ENCODE measurements at places on chromosomes 3 and 15.

- no peaks in the 10 kb centered on the region for H3K36me3 ChIP-seq
- no peak for DNase-seq
- H3K27ac ChIP-seq: no peak overlapping the region
- H3K4me3 ChIP-seq: no peak overlapping the region
Observed at GRCh38 chr3:13134166-13134878, 61.1 kb upstream of the IQSEC1 start.

GRCh38 chr15:74799856-74800558 lies 12.6 kb upstream of the LMAN1L start:
- peaks cover 55% of the 10 kb centered on the region for H3K36me3 ChIP-seq
- peak; percentile 94 for DNase-seq
- no peak overlapping the region for H3K4me3 ChIP-seq
- H3K4me1 ChIP-seq: no peaks in the 10 kb centered on the region
- H3K27ac ChIP-seq: no peak overlapping the region

- no peaks in the 10 kb centered on the region for H3K27me3 ChIP-seq
- H3K4me3 ChIP-seq: no peak overlapping the region
- peak overlapping the region; percentile 81 for H3K27ac ChIP-seq
Observed at GRCh38 chr15:52652984-52653383, 26.2 kb downstream of the ATOSA start.

DNA sequence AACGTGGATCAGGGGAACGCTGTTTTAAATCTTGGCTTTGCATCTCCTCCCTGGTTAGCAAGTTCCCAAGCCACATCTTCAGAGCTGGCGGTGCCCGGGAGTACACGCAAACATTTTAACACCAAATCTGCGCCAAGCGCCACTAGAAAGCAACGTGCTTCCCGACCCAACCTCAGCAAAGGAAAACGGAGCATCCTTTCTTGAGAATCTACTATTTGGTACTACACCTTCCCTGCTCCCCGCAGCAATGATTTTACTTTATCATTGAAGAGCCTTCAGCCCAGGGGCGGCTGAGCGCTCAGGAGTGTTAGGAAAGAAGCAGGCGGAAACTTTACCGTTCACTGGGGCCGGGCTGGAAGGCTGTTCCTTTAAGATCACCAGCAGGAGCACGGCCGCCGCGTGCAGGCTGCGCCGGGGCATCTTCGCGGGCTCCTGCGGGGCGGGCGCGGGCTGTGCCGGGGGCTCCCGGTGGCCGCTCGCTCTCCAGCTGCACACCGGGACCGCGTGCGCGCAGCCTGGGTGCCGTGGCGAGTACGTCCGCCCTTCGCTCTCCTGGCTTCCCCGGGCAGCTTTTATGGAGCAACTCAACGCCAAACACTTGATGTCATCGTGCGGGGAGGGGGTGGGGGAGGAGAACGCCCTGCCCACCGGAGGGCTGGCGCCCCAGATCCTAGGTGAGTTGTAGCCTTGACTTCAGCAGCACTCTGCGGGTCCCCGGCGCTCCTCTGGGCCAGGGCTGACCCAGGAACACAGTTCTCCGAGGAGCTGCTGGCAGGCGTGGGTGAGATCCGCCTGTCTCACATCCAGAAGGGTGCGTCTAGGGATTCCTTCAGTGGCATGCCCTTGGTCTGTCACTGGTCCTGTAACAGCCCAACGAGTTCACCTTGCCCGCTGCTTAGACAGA lies at the start of gene CA12:
TSS of gene CA12 (minus strand) at position 546 of the 904 bp plus-strand sequence. CDS start at position 420, 126 bp downstream.
- no peaks in the 10 kb centered on the region for H3K27me3 ChIP-seq
- peak within 1 kb of the TSS; percentile 60 for H3K27ac ChIP-seq
- H3K4me3 ChIP-seq: peak within 1 kb of the TSS; percentile 74
- no peaks in the 10 kb centered on the region for H3K36me3 ChIP-seq

DNA sequence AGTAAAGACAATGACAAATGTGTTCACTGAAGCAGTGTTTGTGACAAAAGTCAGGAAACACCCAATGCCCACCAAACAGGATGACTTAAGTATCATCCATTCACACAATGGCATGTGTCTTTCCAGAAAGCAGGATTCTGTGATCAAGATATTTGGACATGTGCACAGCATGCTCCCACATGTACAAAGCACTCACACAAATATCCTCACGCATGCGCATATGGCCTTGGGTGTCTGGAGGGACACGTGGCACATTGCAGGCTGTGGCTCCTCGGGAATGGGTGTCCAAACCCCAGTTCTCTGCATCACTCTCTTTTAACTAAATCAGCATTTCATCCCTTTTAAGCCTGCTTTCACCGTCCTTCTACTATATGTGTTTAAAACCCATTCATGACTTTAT lies 130.5 kb downstream of the KLF13 start:
- no peaks in the 10 kb centered on the region for H3K4me1 ChIP-seq
- DNase-seq: no peak
- no peaks in the 10 kb centered on the region for H3K36me3 ChIP-seq
- no peaks in the 10 kb centered on the region for H3K27me3 ChIP-seq

DNA sequence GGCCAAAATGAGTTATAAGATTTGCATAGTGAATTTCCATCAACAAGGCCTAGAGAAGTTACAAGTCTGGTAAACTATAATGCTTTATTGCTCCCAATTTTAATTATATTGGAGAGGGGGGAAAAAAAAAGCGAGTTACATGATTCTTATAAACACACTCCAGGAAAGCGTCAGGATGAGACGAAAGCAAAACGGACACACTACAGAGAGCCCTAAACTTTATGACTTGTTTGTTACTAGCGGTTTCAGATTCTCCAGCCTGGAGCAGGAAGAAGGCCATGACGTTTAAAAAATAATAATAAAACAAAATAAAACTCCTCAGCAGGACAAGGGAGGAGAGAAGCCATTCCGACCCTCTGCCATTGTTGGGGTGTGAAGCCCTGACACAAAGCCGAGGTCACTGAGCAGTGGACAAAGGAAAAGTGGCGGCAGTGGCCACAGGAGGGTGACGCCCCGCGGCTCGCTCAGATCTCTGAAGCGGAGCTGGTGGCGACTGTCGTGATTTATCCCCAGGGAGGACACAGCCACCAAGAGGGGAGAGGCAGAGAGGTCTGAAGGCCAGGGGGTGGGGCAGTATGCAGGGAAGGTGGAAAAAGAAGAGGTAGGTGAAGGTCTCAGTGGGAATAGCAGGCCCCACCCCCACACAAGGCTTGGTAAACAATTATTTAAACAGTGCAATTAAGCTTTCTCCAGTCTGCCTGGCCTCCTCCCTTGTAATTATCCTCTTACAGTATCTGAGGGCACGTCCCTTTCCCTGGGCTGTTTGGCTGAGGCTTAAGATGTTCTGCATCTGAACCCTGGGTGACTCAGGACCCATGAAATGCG lies 45.3 kb downstream of the ADAMTS9 start:
- H3K4me1 ChIP-seq: peaks cover 5% of the 10 kb centered on the region
- H3K4me3 ChIP-seq: no peak overlapping the region
- no peak for DNase-seq
- H3K27me3 ChIP-seq: no peaks in the 10 kb centered on the region

DNA sequence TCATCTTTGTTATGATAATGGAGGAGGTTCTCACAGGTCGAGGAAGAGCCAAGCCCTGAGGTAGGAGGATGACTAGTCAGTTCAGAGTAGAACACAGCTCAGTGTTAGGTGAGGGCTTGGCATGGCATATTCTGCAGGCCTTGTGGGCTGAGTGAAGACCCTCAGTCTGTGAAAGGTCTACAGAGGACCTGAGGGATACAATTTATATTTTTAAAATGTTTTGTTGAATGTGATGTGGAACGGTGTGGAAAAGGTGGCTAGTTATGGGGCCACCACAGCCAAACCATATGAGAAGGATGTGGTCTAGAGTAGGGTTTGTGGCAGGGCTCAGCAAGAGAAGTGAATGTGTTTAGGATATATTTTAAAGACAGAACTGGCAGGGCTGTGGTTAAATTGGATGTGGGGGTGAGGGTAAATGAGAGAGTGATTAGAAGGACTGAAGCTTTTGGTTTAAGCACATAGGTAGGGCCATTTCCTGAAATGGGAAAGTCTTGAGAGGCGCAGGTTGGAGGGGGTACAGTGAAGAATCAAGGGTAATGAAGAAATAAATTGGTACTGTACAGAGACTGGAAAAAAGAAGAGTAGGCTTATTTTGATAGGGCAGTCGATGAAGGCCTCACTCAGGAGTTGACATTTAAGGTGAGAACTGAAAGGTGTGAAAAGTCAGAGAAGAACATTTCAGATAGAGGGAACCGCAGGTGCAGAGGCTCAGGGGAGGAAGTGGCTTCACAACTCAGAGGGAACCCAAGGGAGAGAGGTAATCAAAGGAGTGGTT lies 60.5 kb downstream of the SPTSSB start:
- H3K4me1 ChIP-seq: no peaks in the 10 kb centered on the region
- no peak for DNase-seq
- H3K4me3 ChIP-seq: no peak overlapping the region

GRCh38 chr3:135471911-135472310 lies 493.6 kb upstream of the PPP2R3A start:
- H3K27me3 ChIP-seq: no peaks in the 10 kb centered on the region
- H3K36me3 ChIP-seq: no peaks in the 10 kb centered on the region
- DNase-seq: no peak
- no peak overlapping the region for H3K4me3 ChIP-seq
- H3K4me1 ChIP-seq: no peaks in the 10 kb centered on the region

- no peak overlapping the region for H3K27ac ChIP-seq
- no peaks in the 10 kb centered on the region for H3K36me3 ChIP-seq
- H3K27me3 ChIP-seq: no peaks in the 10 kb centered on the region
- no peak overlapping the region for H3K4me3 ChIP-seq
- no peaks in the 10 kb centered on the region for H3K4me1 ChIP-seq
Observed at GRCh38 chr3:118180853-118181252, 853.8 kb downstream of the IGSF11 start.

DNA sequence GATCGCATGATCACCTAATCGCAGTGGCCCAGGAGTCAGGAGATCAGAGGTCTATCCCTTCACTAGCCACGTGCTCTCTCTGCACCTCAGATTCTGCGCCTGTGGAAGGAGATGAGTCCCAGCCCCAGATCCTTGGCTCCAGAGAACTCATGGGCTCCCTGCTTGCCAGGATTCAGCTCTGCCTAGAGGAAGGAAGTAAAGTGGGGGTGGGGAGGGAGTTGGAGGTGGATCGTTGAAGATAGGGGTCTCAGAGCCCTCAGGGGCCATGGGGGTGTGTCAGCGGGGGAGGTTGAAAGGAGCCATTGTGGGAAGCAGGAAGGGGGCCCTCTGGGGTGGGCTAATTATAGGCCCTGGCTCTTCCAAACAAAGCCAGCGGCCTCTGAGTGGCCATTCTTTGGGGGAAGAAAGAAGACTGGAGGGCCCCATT lies 11.3 kb upstream of the STRA6 start:
- H3K36me3 ChIP-seq: no peaks in the 10 kb centered on the region
- H3K4me1 ChIP-seq: peaks cover 20% of the 10 kb centered on the region
- DNase-seq: no peak
- H3K4me3 ChIP-seq: no peak overlapping the region

DNA sequence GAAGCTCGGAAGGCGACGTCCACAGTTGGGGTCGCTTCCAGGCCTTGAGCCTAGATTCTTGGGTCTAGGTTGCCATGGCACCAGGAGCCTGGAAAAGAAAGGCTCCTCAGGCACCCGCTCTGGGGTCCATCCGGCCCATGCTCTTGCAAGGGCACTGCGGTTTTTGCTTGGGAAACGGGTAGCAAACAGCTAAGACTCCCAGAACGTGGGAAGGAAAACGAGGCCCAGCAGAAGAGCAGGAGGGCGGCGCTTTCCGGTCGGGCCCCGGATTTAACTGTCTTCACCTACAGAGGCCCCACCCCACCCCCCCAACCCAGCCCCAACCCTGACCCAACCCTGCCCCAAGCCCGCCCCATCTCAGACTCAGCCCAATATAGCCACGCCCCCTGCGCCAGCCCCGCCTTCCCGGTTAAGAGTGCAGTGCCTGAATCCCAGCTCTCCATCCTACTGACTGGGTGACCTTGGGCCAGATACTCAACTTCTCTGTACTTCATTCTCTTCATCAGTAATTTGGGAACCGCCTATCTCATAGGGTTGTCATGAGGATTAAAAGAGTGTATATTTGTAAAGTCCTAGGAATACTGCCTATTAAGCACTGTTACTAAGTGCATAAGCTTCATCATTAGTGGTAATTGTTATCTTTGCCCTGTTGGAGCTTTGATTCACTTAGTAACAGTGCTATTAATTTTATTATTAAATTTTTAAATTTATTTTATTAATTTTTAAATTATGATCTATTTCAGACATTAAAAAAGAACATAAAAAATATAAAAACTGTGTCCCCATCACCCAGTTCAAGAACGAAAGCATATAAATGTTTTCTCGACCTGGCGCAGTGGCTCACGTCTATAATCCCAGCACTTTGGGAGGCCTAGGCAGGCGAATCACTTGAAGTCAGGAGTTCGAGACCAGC lies 28.4 kb upstream of the SMAD6 start:
- H3K27ac ChIP-seq: no peak overlapping the region
- H3K36me3 ChIP-seq: no peaks in the 10 kb centered on the region
- H3K4me1 ChIP-seq: no peaks in the 10 kb centered on the region
- no peak overlapping the region for H3K4me3 ChIP-seq
- DNase-seq: no peak

- H3K36me3 ChIP-seq: no peaks in the 10 kb centered on the region
- no peak for DNase-seq
- H3K4me1 ChIP-seq: no peaks in the 10 kb centered on the region
- no peak overlapping the region for H3K27ac ChIP-seq
Observed at GRCh38 chr3:120364821-120365220, 15.7 kb upstream of the LRRC58 start.

DNA sequence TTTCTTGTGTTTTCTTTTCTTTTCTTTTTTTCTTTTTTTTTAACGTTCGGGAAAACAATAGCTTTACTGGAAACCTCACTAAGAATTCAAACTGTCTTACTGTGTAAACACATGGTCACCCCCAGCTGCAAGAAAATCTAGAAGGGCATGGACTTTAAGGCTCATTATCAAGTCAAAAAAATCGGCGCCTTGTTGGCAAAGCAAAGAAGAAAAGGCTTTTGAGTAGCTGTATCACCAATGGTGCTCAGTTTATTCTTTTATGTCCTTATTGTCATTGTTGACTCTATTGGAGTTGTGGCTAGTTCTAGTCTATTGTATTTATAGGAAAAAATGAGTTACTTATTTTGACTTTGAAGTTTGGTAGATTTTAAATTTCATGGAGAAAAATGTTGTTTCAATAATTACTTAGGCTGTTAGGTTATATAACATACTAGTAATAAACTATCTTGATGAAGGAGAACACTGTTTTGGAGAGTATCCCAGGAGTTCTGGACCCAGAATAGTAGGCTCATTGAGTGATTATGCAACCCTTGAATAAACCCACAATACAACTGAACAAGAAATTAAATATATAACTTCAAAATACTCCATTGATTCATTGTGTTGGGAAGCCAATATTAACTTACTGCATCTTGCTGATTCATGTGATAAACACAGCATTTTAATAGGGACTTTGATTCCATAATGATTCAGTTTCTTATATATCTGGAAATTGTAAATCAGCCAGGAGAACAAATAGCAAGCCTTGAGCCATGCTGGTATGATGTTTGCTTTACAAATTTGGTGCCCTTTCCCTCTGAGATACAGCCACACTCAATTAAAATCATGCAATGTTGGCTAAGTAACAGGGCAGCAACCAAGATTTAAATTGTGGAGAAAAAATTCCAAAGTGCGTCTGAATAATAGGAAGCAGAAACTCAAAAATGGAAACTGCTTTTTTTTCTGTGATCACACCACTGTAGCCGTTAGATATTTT lies 27.8 kb upstream of the GOLIM4 start:
- H3K27me3 ChIP-seq: no peaks in the 10 kb centered on the region
- no peaks in the 10 kb centered on the region for H3K4me1 ChIP-seq
- DNase-seq: no peak
- H3K4me3 ChIP-seq: no peak overlapping the region
- H3K27ac ChIP-seq: no peak overlapping the region

Measured in SK-N-SH (cell line).